Neural crest cell (in vitro differentiated cells): ENCODE measurements at places on chromosomes 2 and 18. TPM values are rescaled to one million over a fixed set of nuclear protein-coding genes. Genes with fewer than 3 reads are reported as not detected.

DNA sequence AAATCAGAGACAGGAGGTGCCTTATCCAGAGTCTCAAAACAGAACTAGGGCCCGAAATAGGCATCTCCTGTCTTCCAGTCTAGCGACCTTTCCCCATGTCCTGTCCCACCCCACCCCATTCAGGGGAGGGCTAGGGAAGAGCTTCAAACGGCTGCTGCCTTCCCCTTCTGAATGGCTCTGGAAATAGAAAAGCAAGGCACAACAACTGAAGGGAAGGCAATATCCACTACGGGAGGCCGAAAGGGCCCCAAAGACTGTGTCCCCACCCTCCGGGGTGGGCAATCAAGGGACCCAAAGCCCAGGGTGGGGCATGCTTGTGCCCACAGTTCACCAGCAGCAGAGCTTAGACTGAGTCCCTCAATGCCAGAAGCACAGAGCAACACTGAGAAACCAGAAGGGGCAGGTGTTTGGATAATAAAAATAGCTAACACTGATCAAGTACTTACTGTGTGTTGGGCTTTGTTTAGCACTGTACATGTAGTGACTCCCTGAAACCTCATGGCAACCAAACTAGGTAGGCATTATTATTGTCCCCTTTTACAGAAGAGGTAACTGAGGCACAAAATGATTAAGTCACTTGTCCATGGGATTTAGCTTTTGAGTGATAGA is 38.5 kb downstream of the CYRIA start:
- DNase-seq = no peak

GRCh38 chr2:160730296-160730995 is 236.8 kb upstream of the RBMS1 start:
- DNase-seq = no peak

DNA sequence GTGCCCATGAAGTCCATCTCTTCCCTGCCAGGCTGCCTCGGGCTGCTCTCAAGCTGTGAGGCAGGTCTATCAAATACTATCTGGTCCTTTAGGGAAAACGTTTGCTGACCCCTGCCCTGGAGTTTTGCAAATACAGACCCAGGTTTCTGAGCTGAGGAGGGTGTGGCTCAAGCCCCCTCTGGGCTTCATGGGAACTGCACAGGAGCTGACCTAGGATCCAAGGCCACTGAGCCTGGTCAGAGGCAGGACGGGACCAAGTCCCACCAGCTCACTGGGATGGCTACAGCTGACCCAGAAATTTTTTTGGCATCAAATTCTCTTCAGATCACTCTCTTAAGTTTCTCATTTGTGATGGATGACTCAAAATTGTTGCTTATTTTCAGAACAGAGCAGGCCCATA is 14.1 kb downstream of the ZNF516 start:
- DNase-seq = no peak

- DNase-seq = no peak
These were observed 10.1 kb downstream of the QPCT start for GRCh38 chr2:37354531-37354930.

DNA sequence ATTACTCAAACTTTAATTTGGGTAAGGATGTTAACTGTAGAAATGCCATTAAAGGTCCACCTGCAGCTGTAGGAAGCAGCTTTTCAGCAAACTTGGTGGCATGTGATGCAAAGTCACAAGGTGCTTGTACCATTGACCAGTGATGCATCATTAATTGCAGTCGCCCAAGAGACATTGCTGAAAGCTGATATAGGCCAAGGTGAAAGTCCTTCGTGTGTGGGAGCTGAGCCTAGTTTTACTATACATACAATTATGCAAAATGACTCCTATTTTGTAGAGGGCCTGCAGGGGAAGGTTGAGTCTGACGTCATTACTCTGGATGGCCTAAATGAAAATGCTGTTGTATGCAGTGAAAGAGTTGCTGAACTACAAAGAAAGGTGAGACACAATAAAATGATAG is 40.5 kb downstream of the ALMS1 start:
- DNase-seq = no peak

DNA sequence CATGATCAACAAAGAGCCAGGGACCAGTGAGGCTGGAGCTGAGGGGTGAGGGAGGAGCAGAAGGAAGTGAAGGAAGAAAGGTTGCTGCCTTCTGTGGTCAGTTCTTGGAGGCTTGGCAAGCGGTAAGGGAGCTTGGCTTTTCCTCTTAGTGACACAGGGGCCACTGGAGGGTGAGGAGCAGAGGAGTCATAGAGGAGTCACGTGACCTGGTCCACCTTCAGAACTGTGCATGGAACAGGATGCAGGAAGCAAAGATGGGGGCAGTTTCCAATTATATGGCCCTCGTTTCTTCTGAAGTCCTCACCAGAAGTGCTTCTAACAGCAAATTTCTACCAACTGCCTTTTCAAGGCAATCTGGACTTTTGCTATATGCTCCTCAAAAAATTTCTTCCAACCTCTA is 326.9 kb upstream of the SMIM21 start:
- no peak for DNase-seq

- no peak for DNase-seq
These were observed 1.5 kb downstream of the MBD5 start for GRCh38 chr2:148022351-148022750.

GRCh38 chr2:97715951-97716694 is 2.7 kb downstream of the ZAP70 start:
- DNase-seq = no peak

GRCh38 chr2:174621323-174621722 is 23.7 kb upstream of the WIPF1 start:
- no peak for DNase-seq

GRCh38 chr2:180679693-180680092 is 300.7 kb upstream of the UBE2E3 start:
- DNase-seq = no peak

GRCh38 chr2:195105581-195105980 is 551.4 kb upstream of the SLC39A10 start:
- no peak for DNase-seq

DNA sequence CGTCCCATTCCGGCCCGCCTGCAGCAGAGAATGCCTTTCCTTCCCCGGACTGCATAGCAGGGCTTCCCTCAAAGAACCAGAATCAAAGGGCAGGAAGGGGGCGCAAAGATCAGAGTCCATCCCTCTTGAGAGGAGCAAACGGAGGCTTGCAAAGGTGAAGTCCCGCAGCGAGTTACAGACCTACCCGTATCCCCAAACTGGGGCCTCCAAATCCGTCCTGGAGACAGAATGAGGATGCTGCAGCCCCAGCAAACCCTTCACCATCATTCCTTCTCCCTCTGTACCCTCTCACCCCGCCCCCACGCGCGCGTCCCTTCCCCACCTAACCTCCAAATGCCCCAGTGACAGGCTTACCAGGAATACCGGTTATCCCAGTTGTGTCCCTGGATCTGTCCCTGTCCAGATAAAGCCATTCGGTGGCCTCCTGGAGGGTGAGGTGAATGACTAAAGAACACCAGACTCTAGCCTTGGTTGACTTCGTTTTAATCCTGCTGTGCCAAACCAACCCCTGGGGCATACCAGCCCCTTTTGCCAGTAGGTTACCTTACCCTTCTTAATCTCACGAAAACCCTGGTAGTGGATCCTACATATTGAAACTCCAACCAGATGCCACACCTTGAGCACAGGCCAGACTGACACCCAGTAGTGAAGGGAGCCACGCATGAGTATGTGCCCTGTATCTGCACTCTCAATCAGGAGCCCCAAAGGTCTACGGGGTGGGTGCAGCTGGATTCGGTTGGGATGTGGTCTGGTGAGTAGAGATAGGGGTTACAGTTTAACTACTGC is 961 bp upstream of the SLC40A1 start:
- DNase-seq = no peak

DNA sequence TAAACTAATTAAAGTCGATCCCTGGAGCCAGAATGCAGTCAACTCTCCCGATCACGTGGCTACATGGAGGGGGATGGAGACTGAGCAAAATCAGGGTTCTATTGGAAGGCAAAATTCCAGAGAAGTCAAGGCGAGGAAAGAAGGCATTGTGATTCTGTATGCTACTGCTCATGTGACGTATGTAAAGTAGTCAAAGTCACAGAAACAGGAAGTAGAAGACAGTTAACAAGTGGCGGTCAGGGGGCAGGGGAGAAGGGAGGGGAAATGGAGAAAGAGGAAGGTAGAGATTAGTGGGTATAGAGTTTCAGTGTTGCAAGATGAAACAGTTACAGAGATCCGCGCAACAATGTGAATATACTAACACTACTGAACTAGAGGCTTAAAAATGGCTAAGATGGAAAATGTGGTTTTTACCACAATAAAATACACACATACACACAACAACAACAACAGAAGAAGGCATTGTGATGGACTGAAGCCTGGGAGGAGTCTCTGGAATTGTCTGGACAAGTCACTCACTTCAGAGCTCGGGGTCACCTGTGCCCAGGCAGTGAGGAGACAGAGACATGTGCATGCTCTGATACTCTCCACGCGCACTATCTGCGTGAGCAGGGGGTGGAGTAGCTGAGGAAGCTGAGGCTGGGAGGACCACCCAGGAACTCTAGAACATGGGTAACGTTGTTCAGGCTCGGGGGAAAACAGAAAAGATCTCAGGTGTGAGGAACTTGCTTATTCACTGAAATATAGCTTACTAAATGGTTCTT is 89.9 kb upstream of the CDCA7 start:
- DNase-seq = no peak

Gene UBR3
- total RNA-seq = 29.5 and 30.2 TPM in 2 replicates

Gene ZC3H15
- total RNA-seq = 73.1 and 76.7 TPM in 2 replicates

Gene CBLN2
- total RNA-seq = 0.55 and 0.58 TPM in 2 replicates

Gene ANKAR
- total RNA-seq = 3.0 and 4.8 TPM in 2 replicates

Gene DUSP2
- total RNA-seq = 1.0 and 1.1 TPM in 2 replicates

Gene MALT1
- 17.4 and 17.6 TPM in 2 replicates for total RNA-seq
